CD4-positive, alpha-beta memory T cell (primary cell): ENCODE measurements at places on chromosomes 2 and 18.
A peak's percentile ranks its signal among the peaks of the same experiment; 100 is the strongest.

DNA sequence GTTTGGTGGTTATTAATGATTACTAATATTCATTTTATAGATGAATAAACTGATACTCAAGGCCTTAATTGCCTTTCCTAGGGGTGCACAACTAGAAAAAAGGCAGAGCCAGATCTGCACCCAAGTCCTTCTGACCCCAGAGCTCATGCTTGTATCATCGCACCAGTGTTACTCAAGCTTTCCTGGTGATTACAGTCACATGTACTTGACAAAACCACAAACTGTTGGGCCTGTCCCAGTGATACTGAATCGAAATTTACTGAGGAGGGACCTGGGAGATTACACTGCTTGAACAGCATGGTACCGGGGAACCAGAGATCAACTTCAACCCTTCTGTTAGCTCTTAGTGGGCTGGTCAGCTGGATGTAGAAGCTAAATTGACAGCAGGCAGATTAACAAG is 33.7 kb downstream of the FASTKD2 start:
- no peak for DNase-seq

DNA sequence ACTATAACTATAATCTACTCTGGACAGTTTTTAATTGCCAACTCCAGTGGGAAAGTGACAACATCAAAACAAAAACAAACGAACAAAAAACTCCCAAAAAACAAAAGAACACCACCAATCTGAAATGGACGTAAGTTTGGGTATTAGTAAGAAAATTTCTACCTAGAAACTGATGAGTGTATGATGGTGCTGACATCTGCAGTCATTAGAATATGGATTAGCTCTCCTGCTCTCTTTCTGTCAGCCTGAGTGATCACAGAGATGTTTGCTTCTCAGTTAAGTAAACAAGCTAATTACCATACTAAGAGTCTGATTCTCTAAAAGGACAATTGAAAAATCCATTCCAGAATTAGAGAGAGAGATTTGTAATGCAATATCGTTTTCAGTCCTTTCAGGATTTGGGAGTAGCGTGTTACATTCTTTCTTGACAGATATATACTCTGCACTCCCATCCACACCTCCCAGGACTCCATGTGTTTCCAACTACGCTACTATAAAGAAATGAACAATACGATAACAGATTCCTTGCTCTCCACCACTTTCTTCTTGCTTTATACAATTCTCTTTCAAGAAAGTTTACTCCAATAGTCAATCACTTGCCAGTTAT is 1347.4 kb upstream of the PIK3C3 start:
- DNase-seq: no peak

DNA sequence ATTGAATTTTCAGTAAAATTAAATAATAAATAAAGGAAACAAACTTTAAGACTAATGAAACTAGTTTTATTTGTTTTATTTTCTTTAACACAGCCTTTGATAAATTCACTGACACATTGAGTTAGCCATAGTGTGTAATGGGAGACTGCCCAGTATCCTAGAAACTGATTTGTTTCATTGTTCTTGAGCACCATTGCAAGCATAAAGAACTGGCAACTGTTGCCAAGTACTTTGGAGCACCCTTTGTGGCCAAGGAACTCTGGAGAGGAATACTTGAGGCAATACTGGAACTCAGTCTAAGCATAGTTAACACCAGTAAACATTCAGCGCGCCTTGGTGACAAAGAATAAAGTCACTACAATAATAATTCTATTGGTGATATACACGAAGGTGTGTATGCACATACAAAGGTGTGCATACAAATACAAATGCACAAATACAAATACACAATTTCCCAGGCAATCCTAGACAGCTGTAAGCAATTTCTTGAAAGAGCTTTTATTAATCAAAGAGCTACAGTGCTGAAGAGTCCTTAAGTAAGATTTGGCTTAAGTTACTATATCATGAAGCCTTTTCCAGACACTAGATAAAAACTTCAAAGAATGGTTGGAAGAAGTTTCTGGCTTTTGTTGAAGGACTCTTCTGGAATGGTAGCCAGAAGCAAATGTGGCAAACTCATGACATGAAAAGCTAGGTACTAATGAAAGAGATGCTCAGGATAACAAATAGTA is 1371.2 kb downstream of the LRP1B start:
- DNase-seq: no peak

- no peak for DNase-seq
Observed at GRCh38 chr2:108253106-108253505, 13.3 kb downstream of the SULT1C3 start.

DNA sequence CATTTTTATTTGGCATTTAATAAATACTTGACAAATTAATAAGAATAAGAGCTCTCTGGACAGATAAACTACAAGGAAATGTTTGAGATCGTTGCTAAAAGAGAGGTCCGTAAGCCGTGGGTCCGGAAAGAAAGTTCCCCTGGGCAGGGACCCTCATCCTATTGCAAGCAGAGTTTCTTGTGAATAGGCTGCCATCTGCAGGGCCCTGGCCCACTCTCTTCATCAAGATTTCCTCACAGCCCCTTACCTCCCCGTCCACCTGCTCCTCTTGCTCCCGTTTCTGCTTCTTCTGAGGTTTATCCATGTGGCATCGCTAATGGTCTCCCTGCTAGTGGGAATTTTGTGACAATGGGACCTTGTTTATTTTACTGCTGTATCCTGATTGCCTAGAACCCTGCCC is 30.1 kb upstream of the MC5R start:
- DNase-seq: no peak

DNA sequence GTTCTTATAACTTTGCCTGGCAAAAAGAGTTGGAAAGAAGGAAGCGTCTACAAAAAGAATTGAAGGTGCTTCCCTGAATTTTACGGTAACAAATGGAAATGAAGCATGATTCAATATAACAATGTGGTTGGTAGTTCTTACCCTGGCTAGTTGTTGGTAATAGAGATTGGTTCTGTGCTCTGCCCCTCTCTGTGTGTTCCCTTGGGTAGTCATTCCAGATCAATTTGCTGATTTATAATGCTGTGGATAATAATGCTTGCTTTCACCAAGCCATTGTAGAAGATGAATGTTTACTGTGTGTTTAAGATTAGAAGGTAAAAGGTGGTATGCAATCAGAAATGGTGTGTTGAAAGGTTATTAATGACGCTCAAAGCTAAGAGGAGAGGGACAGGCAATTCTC is 577.8 kb upstream of the NXPH2 start:
- DNase-seq: no peak

DNA sequence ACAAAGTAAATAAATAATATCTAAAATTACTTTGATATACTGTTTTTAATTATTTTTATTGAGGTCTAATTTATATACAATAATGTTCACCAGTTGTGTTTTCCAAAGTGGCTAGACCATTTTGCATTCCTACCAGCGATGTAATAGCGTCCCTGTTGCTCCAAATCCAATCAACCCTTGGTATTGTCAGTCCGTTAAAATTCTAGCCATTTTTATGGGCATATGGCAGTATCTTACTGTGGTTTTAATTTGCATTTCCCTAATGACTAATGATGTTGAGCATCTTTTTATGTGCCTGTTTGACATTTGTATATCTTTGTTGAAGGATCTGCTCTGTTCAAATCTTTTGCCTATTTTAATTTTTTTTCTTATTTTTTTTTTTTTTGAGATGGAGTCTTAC is 185.0 kb downstream of the PRPF40A start:
- DNase-seq: no peak

DNA sequence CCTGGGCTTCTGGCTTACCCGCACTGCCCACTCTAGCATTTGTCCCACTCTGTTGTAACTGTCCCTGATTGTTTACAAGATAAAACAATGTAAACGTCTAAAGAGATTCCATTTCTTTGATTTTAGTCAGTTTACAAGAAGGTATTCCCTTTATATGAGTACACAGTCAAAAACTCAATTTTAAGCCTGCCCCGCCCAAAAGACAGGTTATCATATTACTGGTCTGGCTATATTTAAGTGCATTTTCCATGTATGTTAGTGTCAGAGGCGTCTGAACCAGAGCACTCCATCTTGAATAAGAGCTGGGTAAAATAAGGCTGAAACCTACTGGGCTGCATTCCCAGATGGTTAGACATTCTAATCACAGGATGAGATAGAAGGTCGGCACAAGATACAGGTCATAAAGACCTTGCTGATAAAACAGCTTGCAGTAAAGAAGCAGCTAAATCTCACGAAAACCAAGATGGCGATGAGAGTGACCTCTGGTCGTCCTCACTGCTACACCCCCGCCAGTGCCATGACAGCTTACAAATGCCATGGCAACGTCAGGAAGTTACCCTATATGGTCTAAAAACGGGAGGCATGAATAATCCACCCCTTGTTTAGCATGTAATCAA is 15.0 kb downstream of the GPR45 start:
- no peak for DNase-seq

DNA sequence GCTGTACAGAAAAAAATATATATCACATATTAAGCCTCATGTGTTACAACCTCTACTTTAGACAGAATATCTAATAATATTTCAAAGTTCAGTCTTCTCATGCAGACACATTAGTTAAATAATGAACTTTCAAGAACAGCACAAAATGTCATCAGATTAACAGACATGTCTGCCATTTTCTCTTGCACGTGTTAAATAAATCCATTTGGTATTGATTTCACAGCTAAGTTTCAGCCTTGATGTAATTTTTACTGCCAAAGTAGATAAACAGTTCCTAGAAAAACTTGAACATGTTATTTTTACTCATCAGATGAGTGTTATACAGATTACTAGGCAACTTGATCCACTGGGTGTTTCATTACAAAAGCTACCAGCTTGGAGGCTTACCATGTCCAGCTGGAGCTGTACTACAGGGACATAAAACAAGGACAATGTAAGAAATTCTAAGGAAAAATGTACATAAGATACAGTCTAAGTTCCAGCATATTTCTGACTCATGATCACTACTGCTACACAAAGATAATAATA is 290.7 kb upstream of the DDX18 start:
- DNase-seq: no peak

GRCh38 chr2:238865015-238865719 is 17.3 kb downstream of the TWIST2 start:
- DNase-seq: no peak

DNA sequence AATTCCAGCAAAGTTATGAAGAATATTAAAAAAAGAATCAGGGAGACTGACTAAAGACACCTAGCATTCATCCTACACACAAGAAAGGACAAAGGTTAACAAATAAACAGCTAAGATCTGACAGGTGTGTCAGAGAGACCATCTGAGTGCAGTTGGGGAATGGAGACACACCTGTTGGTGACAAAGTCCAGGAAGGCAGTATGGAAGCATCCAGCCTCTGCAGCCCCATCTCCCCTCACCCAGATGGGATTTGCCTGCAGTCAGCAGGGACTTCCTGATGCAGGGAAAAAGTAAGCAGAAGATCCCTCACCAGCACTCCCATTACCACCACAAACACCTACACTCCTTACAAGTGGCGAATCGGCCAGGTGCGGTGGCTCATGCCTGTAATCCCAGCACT is 37.9 kb downstream of the USP34 start:
- no peak for DNase-seq

GRCh38 chr2:35933031-35933430 is 422.5 kb upstream of the CRIM1 start:
- DNase-seq: no peak

GRCh38 chr2:129092956-129093355 is 774.3 kb upstream of the HS6ST1 start:
- DNase-seq: no peak

GRCh38 chr2:37794717-37795116 is 123.3 kb upstream of the CDC42EP3 start:
- DNase-seq: no peak

DNA sequence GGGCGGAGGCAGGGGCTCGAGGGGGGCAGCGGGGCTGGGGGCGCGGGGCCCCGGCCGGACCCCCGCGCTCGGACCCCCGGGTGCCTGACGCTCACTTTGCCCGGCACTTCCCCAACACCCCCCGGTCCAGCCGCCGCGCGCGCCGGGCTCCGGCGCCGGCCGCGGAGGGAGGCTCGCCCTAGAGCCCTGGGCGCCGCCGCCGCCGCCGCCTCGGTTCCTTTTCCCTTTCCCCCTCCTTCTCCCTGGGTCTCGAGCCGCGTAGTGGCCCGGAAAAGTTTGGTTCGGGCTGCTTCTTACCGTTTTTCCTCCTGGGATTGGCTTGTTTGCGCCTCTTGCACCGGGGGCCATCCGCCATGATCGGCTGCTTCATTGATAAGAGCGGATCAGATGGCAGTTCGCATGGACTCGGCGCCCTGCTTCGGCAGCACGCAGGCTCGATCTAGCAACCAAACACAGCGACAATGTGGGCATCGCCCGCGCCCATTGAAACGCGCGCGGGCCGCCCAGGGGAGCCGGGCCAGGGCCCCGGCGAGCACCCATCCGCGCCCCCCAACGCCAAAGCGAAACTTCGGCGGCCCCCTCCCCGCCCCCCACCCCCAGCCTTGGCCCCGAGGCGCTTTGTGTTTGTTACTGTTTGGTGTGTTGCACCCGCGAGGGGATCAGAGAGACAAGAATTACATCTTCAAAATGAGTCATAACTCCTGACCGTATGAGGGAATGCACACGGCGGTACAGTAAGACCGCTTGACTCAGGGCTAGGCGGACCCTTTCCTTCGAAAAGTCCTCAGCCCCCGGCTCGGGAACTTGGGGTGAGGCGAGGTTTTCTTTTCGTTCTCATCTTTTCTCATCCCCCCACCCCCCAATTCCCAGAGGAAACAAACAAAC is 2.7 kb downstream of the ZEB2 start:
- DNase-seq: peak; percentile 54

DNA sequence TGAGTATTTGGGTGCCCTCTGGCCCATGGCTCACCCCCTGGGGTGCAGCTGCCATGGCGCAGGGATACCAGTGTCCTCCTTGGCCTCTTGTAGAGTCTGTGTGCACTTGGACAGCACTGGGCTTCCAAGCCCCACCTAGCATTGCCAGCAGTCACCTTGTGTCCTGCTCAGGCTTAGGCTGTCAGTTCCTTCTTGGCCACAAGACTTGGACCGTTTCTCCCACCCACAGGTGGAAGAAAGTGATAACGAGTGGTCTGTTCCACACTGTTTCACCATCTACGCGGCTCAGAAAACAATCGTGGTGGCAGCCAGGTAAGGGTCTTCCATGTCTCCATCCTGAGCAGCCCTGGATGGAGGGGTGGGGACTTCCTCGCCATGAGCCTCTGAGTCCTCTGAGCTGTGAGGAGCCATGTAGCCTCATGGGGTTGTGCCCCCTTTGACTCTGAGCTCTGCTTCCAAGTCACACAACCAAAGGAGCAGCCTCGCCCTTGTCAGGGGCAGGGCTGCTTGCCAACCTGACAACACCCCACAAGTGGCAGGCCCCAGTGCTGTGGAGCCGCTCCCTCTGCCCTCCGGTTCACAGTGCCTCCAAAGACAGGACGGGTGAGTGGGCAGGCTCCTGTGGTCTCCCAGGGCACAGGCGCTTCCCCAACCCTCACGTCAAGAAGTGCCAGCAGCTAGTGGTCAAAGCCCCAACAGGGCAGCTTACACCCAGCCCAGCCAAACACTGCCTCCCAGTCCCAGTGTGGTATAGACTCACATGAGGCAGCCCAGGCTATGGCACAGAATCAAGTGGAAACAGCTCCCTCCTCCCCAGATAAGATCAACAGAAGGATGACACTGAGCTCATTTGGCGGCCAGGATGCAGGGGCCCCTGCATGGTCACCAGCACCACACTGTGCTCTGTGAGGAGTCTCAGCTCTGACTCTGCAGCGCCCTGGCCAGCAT is 18.4 kb downstream of the STK25 start:
- no peak for DNase-seq
